Glutamatergic neuron (in vitro differentiated cells): ENCODE measurements at places on chromosomes 3 and 15.
A peak's percentile ranks its signal among the peaks of the same experiment; 100 is the strongest.

- DNase-seq: no peak
Observed at GRCh38 chr3:112769286-112769978, 77.2 kb downstream of the CD200R1L start.

GRCh38 chr3:45910892-45911291 is 24.5 kb downstream of the CCR9 start:
- no peak for DNase-seq

- peak; percentile 17 for DNase-seq
Observed at GRCh38 chr3:177934001-177934891, 602.0 kb upstream of the KCNMB2 start.

DNA sequence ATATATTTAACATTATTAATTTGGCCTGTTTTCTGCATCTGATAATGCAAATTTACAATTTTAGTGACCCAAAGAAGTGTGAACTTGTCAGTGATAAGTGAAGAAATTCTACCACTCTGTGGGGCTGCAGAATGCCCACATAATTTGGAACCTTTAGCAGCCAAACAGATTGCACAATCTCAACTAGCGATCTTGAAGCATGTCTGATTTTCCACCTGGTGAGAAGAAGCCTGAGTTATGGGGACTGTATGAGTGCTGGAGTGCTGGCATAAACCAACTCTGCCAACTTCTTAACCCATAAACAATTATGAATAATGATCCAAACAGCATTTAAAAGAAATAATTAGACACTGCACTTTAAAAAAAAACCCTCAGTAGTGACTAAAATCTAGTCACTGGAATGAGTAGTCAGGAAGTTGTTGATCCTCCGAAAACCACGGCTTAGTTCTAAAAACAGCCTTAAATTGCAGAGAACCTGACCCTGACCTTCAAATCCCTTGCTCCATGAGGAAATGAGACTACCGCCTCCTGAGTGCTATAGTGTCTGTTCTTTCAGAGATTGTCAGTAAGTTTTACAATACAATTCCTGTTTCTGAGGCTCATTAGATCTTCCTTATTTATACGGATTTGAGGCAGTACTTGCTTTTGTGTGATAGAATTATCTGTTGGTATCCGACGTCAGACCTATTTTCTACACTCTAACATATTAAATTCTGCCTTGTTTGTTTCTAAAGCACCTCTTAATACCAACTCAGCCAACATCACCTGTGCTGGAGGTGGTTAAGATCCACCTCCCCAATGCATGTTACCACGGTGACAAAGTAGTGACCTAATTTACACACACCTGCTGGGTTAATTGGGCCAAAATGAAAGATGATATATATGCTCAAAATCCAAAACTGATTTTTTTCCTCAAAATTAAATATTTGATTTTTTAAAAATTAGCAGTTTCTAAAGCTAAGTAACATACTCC is 267.7 kb downstream of the ZBTB20 start:
- no peak for DNase-seq

DNA sequence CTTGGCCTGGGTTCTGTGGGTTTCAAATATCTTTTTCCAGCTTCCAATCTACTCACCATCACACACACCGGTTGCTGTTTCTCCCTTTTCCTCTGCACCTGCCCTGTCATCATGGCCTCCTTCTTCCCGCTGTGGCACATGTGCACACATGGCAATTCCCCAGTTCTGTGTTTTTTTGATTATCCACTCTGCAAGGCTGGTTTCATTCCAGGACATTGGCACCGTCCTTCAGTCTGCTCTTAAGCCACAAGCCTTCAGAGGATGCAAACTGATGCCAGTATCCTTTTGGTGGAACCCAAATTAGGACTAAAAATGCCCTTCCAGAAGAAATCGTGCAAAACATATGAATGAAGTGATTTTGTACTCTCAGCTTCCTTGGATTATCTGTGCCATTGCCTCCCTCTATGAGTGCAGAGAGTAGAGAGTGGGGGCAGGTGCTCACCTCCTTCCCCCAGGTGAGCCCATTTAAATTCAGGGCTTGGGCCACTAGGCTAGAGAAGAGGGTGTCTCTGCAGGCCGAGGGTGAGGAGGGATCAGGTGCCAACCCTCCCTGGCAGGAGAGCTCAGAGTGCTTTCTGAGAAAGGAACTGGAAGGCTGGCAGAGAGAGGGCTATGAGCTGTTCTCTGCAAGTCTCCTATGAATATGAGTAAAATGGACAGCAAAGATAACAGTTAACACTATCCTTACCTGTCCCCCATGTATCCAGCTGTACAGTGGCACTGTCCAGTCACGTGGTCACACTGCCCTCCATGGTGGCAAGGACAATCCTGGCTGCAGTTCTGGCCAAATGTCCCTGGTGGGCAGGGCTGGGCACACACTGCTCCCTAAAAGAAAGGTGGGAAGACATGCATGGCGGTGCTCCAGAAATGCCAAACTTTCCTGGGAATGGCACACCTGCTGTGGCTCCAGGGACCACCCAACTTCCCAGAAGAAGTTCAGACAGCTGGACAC is 100.8 kb downstream of the RAB11A start:
- DNase-seq: no peak

- no peak for DNase-seq
Observed at GRCh38 chr15:39869858-39870515, 50.1 kb downstream of the GPR176 start.

- DNase-seq: no peak
Observed at GRCh38 chr3:21117370-21117769, 633.6 kb downstream of the ZNF385D start.

DNA sequence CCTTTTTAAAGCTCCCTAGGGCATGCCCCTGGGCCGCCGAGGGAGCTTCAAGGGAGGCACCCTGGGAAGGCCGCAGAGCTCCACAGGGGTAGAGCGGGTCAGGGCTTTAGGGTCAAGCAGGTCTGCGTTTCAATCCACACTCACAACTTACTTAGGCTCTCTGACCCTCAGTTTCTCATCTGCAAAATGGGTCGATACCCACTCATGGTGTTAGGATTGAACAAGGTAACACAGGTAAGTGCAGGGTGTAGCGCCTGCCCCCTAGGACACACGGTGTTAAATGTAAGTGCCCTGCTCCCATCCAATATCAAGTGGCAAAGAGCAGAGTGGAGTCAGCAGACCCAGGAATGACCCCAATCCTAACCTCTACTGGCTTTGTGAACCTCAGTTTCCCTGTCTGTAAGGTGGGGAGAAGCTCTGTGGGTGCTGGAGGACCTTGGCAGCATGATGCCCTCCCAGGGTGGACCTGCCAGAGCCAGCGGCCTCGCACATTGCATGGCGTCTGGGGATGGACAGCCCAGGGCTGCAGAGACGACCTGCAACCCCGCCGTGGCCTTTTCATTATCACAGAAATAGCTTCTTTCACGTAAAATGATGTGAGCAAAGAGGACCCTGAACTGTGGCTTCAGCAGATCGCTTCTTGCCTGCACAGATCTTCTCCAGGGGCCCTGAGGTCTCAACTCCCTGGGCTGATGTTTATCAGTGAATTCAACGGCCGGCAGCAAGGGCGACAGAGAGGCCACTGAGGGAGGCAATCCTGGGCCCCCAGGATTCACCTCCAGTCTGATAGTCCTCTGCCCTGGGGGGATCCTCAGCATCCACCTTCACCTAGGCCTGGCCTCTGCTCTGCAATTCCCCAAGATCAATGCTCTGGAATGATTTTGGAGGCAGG is 138.5 kb downstream of the CHSY1 start:
- no peak for DNase-seq

DNA sequence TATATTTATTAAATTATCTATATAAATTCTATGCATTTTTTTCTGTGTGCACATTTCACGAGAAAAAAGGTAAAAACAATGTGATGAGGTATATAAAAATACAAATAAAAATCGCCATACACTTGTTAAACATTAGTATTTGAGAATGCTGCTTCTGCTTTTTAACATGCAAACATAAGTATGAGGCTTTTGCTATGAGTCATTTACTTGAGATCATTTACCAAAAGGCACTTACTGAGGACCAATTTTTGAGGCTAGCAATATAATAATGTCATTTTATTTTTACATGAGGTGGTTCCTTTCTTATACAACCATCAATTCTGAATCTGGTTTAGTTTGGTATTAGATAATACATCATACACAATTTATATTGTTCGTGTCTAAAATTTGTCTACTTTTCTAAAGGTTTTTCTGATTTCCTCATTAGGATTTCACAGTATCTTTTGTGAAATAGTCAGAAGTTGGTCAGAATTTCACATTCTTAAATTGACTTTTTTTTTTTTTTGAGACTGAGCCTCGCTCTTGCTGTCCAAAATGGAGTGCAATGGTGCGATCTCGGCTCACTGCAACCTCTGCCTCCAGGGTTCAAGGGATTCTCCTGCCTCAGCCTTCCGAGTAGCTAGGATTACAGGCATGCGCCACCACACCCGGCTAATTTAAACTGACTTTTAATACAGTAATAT is 25.6 kb downstream of the DCUN1D1 start:
- no peak for DNase-seq

- no peak for DNase-seq
Observed at GRCh38 chr15:42036112-42036905, 15.5 kb upstream of the PLA2G4E start.

DNA sequence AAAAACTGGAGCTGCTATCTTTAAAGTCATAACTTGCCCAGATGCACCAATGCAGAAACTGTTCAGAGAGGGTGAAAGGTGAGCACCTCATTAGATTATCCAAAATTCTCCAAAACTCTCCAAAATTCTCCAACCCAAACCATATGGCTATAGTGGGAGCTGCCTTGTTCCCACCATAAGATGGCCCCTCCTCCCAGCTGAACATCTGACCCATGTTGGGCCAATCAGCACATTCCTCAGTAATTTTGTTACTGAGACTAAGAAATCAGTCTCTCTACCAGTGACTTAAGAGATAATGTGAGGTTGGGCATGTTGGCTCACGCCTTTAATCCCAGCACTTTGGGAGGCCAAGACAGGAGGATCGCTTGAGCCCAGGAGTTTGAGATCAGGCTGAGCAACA is 32.8 kb downstream of the DPH3 start:
- DNase-seq: no peak

GRCh38 chr3:60801307-60801706 is 449.9 kb downstream of the FHIT start:
- DNase-seq: no peak
